ENCODE measurements at places on chromosomes 5 and 9.

GRCh38 chr5:80615266-80615914 lies 39.1 kb upstream of the MSH3 start:
- no peak for DNase-seq

- peak; percentile 79 for DNase-seq
Measured at GRCh38 chr9:136544964-136545691, 720 bp downstream of the NOTCH1 start.

DNA sequence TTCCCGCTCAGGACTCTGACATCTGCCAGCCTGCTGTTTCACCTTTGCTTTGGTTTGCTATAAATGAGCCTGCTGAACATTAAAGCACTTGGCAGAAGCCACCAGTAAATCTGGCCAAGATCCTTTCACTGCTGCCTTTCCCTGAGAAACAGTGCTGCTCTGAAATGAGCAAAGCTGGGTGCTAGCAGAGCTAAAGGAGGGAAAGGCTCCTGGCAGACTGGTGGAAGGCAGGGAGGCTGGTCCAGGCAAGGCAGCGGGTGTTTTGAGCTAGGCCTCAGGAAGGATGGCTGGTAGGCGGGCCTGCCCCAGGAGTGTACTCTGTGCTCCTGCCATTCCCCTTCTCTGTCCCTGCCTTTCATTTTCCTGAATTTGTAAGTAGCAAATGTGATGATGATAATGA lies 52.5 kb upstream of the PTGS1 start:
- DNase-seq: no peak

DNA sequence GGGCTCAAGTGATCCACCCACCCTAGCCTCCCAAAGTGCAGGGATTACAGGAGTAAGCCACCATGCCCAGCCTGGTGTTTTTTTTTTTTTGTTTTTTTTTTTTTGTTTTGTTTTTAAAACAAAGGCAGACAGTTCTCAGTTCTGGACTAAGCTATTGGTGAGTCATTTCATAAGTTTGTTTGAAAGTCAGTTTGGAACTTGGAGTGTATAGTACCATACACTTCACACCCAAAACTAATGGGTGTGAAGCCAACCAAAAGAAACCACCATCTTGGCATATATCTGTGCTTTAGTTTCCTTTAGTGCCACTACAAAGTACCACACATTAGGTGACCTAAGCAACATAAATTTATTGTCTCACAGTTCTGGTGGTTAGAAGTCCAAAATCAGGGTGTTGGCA lies 13.4 kb downstream of the MAST4 start:
- DNase-seq: no peak

GRCh38 chr9:14391620-14392019 lies 77.7 kb upstream of the NFIB start:
- no peak for DNase-seq

DNA sequence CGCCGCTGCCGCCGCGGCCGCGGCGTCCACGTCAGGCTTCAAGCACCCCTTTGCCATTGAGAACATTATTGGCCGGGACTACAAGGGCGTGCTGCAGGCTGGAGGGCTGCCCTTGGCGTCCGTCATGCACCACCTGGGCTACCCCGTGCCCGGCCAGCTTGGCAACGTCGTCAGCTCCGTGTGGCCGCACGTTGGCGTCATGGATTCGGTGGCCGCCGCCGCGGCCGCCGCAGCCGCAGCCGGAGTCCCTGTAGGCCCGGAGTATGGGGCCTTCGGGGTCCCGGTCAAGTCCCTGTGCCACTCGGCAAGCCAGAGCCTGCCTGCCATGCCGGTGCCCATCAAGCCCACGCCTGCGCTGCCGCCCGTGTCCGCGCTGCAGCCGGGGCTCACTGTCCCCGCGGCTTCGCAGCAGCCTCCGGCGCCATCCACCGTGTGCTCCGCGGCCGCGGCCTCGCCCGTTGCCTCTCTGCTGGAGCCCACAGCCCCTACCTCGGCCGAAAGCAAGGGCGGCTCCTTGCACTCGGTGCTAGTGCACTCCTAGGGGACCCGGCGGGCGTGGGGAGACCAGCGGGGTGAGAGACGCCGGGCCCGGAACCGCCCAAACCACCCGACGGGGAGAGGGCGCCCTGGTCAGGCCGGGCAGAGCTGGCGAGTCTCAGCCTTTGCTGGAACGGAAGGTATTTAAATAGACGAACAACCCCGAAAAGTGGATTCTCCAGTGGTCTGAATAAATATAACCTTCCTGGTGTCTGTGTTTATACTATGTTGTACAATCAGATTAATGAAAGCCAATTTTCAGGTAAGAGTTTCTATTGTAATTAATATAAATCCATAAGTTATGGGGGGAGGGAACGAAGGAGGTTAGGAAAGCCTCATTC lies 1.2 kb downstream of the FOXB2 start:
- DNase-seq: peak; percentile 10

GRCh38 chr5:6674421-6674820 lies 38.8 kb upstream of the TENT4A start:
- no peak for DNase-seq

DNA sequence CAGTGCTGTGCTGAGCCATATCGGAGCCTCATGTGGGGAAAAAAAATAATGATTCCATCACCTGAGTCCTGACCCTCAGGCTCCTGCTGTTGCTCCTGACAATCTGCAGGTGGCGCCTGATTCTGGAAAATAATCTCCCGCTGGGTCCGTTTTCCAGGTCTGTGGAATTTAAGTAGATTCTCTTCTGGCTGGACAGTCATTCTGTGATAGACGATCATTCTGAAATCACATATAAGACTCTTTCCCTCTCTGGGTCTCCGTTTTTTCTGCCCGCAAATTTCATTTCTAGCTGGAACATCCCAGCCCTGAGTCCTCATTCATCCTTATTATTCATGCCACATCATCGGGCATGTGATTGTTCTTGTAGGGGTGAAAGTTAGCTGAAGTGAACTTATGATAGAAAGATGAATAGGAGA lies 22.1 kb upstream of the STXBP1 start:
- DNase-seq: peak; percentile 23

GRCh38 chr5:115431116-115431515 lies 113.5 kb downstream of the FEM1C start:
- no peak for DNase-seq

Measured in activated CD4-positive, alpha-beta T cell treated with anti-CD3 and anti-CD28 coated beads, Interleukin-2, amount 50 U/mL, for 48 hours (primary cell).